Lower lobe of right lung (tissue), 2 donors: ENCODE measurements at places on chromosomes 1 and 21. TPM values are rescaled to one million over a fixed set of nuclear protein-coding genes. Genes with fewer than 3 reads are reported as not detected.

The DRAXIN gene
- 0.24 TPM for total RNA-seq

DNA sequence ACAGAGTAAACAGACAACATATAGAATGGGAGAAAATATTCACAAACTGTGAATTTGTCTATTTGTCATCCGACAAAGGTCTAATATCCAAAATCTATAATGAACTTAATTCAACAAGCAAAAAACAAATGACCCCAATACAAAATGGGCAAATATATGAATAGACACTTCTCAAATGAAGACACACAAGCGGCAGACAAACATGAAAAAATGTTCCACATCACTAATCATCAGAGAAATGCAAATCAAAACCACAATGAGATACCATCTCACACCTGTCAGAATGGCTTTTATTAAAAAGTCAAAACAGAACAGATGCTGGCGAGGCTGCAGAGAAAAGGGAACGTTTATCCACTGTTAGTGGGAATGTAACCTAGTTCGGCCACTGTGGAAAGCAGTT lies 72.7 kb downstream of the SMYD3 start:
- no peak for DNase-seq

GRCh38 chr1:228876187-228876586 lies 140.9 kb downstream of the RHOU start:
- no peak for DNase-seq

- no peak for DNase-seq
Measured at GRCh38 chr1:111857194-111857651, 101.5 kb downstream of the DDX20 start.
